ENCODE measurements at places on chromosomes 2 and 18.

- DNase-seq: no peak
Observed at GRCh38 chr2:205198140-205198525, 484.2 kb upstream of the NRP2 start.

DNA sequence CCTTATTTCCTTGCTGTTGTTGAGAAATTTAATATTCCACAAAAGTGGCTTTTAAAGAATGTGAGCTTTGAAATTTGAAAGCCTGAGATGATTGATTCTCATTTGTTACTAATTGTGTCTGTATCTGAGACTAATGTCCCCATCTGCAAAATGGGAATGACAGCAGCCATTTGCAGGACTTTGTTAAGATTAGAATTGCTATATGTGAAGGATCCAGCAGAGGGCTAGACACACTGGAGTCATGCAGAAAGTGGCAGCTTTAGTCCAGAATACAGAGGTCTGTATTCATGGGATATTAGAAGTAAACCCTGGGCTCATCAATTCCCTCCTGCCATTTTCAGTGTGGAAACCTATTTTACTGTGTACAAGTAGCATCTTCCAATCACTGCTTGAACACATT is 296.5 kb upstream of the GYPC start:
- no peak for DNase-seq

- DNase-seq: no peak
Observed at GRCh38 chr2:57867730-57868129, 178.9 kb upstream of the VRK2 start.

DNA sequence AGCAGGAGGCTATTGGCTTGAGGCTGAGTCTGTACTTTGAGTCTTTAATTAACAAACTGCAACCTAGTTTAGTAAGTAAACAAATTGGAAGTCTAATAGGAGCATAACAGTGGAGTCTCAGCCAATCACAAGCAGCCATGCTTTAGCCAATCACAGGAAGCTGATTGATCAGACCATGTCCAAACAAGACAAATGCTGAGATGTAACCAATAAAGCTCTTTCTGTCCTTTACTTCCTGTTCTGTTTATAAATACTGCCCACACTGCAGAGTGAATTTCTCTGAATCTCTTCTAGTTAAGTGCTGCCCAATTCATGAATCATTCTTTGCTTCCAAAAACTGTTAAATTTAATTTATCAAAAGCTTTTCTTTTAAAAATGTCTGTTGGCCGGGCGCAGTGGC is 146.6 kb upstream of the DLX2 start:
- no peak for DNase-seq

- DNase-seq: no peak
Observed at GRCh38 chr18:79258447-79258846, 137.3 kb upstream of the NFATC1 start.

GRCh38 chr18:50079571-50080295 is 115.2 kb downstream of the MYO5B start:
- DNase-seq: peak; percentile 80

- DNase-seq: no peak
Observed at GRCh38 chr2:171158790-171159371, 1.8 kb downstream of the TLK1 start.

GRCh38 chr18:12032786-12033642 is 51.7 kb downstream of the IMPA2 start:
- DNase-seq: no peak

GRCh38 chr2:132664096-132664495 is 5.9 kb downstream of the LYPD1 start:
- no peak for DNase-seq

DNA sequence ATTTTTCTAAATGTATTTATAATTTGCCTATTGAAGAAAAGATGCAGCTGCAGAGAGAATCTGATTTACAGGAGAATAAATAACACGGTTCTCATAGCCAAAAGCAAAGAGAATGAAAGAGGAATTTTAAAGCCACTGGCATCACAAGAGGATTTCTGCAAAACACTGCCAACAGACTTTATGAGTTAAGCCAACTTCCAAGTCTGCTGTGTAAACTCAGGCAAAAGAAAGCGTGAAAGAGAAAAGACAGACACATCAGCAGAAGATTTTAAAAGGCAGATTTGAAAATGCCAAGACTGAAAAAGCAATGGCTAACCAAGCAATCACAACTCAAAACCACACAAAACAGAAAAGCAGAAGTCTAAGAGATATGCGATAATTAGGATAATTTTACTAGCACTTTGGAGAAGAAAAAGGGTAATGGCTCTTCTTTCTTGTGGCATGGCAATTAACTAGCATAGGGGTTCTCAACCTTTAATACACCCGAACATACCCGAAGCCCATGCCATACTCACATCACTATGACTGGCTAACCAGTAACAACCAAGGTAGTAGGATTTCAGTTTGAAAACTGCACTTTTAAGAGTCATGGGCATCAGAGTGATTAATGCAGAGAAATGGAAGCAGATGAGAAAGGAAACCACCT is 4.9 kb downstream of the DARS1 start:
- DNase-seq: no peak

DNA sequence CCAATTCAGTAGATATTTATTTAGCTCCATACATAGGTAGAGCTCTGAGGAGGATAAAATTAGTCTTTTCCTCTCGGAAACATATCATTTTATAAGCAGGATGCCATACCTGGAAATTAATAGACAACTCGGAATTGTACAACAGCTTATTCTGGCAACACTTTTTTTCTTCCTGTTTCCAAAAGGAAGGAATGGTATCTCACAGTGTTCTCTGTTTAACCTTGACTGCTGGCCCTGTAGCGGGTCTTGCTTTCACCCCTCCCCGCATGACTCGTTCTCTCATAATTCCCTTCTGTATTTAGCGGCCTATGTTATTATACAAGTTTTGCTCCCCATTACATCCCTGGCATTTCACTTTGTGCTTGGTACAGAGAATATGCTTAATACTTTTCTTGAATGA is 2.5 kb upstream of the KYNU start:
- no peak for DNase-seq

DNA sequence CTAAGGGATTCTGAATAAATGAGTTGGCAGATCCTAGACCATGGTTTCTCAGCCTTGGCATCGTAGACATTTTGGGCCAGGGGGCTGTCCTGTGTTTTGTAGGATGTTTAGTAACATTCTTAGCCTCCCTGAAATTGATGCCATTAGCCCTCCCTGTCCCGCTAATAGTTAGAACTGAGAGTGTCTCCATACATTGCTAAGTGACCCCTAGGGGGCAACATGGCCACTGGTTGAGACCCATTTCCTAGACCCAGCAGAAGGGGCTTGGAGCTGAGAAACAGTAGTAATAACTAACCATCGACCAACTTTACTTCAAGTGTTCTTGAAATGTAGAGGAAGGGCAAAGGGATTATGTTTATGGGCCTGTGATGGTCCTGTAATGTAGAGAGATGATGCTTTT is 40.8 kb downstream of the KCMF1 start:
- DNase-seq: no peak

- DNase-seq: no peak
Observed at GRCh38 chr2:24626131-24626530, 135.1 kb downstream of the NCOA1 start.

DNA sequence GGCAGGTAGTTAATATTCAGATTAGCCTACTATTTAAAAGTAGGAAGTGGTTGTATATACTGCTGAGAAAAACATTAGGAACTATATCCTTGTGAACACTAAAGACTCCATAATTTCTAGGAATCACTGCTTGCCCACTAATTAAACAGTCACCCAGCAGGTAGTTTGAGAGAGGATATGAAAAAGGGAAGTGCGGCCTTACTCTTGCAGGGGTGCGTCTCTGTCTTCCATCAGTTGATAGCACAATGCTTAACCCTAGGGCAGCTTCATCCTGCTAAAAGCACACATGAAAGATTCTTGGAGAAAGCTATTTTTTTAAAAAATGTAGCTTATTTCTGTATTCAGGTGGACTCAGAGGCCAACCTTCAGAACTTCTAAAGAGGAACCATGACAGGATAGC is 53.1 kb upstream of the ATP5MC3 start:
- no peak for DNase-seq

GRCh38 chr2:31442376-31442775 is 27.8 kb upstream of the XDH start:
- DNase-seq: no peak

DNA sequence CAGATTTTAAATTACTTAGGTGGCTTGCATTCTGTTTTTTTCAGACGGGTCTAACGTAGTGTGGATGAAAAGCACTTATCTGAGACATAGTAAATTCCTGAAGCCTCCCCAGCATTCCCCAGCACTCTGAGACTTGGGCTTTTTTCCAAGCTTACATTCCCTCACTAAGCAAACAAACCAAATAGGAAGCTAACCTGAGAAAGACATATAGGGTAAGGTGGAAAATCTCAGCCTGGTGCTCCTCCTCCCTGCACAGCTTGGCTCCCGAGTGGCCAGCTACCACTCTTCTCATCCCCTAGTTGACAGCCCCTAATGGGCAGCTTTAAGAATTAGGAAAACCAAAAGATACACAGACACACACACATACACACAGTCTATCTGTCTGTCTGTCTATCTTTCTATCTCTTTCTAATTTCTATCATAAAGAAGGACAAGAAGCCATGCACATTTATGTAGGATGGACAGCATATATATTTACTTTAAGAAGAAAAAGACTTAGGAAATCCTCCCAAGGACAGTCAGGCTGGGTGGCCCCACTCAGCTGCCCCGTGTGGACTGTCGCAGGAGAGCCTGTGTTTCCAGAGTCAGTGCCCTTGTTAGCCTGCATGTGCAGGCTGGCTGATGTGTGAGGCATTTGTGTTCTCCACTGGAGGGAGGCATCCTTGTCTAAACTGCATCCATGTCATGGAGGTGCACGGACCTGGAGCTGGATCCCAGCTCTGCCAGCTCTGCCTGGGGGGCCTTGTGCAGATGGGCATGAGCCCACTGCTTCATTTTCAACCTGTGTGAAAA is 8.2 kb downstream of the CNNM3 start:
- no peak for DNase-seq

GRCh38 chr2:105820691-105821090 is 76.0 kb downstream of the NCK2 start:
- DNase-seq: no peak

DNA sequence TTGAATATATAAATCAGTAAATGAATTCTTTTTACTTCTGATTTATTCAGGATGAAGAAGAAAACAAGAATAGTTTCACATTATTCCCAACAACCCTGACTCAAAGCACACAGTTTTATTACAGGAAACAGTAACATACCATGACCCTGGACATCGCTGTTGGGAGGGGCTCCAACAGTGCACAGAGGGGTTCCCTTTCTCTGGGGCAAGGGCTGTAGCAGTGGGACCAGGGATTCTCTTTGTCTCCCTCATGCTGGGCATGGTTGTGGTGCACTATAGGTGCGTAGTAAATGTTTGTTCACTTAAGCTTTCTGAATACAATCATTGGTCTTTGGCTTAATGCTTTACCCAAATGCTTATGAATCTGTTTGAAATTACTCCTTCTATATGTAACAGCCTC is 189.4 kb downstream of the BCL2 start:
- DNase-seq: no peak

GRCh38 chr2:102473020-102473419 is at the start of gene SLC9A4:
Gene SLC9A4 (plus strand): TSS chr2:102473226. CDS start chr2:102473760, 534 bp downstream.
- DNase-seq: peak; percentile 44

DNA sequence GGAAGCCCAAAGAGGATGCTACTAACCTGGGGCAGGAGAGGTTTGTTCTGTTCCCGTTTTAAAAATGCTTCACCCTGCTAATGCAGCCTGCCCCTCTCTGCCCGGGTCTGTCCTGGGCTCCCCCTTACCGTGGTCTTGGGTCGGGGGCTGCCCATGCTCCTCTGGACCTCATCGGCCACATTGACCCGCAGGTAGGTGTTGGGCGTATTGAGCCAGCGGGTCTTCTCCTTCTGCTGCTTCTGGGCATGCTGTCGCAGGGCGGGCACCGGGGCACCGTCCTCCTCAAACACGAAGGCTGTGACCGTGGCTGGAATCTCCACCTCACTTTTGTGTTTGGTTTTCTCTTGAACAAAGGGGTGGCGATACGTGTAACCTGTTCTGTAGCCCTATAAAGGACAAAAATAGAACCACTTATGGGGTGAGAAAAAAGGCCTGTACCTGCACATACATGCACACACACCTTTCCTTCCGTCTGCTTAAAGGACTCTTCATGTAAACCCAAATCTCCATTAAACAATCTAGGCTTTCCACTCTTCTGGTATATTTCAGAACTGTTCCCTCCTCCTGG is 89.3 kb downstream of the ADD2 start:
- no peak for DNase-seq

GRCh38 chr18:79326413-79327198 is 69.1 kb upstream of the NFATC1 start:
- DNase-seq: no peak

GRCh38 chr2:85066874-85067351 is 66.3 kb upstream of the TCF7L1 start:
- peak; percentile 76 for DNase-seq

GRCh38 chr2:207296265-207296948 is 130.7 kb upstream of the KLF7 start:
- DNase-seq: no peak

- no peak for DNase-seq
Observed at GRCh38 chr2:98464772-98465310, 20.2 kb downstream of the INPP4A start.

DNA sequence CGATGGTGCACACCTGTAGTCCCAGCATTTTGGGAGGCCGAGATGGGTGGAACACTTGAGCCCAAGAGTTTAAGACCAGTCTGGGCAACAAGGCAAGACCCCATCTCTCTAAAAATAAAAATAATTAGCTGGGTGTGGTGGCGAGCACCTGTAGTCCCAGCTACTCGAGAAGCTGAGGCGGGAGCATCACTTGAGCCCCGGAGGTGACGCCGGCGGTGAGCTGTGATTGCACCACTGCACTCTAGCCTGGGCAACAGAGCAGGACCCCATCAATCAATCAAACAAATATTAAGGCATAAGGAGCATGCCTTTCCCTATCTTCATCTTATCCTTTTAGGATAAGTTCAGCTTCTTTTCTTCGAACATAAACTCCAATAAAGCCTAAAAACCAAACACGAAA is 1.1 kb downstream of the WDSUB1 start:
- DNase-seq: no peak

GRCh38 chr2:98912957-98913915 is 22.8 kb downstream of the CRACDL start:
- DNase-seq: no peak

GRCh38 chr18:66894851-66895250 is 291.0 kb upstream of the CDH19 start:
- DNase-seq: no peak

- no peak for DNase-seq
Observed at GRCh38 chr2:133378928-133379549, 189.2 kb downstream of the NCKAP5 start.

DNA sequence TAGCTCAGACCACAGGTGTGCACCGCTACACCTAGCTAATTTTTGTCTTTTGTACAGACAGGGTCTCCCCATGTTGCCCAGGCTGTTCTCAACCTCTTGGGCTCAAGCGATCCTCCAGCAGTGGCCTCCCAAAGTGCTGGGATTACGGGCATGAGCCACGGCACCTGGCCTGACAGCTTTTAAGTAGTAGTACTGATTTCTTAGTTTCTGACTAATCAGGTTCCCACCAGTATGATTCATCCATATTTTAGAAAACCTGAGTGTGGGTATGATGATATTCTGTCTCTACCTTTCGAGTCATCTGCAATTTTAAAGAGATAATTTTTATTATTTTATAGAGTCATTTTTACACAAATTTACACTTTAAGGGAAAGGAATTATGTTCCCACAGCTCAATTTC is 46.4 kb upstream of the GULP1 start:
- no peak for DNase-seq

- no peak for DNase-seq
Observed at GRCh38 chr2:204948822-204949221, 403.5 kb downstream of the PARD3B start.

GRCh38 chr2:137847443-137847842 is 116.8 kb upstream of the HNMT start:
- DNase-seq: no peak
